ENCODE measurements at places on chromosomes 3 and 15. TPM values are rescaled to one million over a fixed set of nuclear protein-coding genes. Genes with fewer than 3 reads are reported as not detected.

Gene SPTSSB
- polyA plus RNA-seq = not detected

Gene CD96
- 84.7 TPM for polyA plus RNA-seq

Gene RTP1
- polyA plus RNA-seq = not detected

Gene MOBP
- not detected for polyA plus RNA-seq

Gene MEF2A
- 53.9 TPM for polyA plus RNA-seq

Gene AGBL1
- not detected for polyA plus RNA-seq

Gene GREM1
- polyA plus RNA-seq = not detected

Gene PLA2G4D
- not detected for polyA plus RNA-seq

Gene PLA1A
- not detected for polyA plus RNA-seq

Gene PAQR5
- polyA plus RNA-seq = not detected

Gene WNT5A
- not detected for polyA plus RNA-seq

Gene SECISBP2L
- polyA plus RNA-seq = 31.5 TPM

Gene SCAANT1
- polyA plus RNA-seq = not detected

Gene RASGRP1
- polyA plus RNA-seq = 32.6 TPM

Gene NR1I2
- polyA plus RNA-seq = 0.58 TPM

Gene CPLX3
- polyA plus RNA-seq = not detected

Gene BFSP2
- 2.8 TPM for polyA plus RNA-seq

Gene WDR48
- polyA plus RNA-seq = 40.5 TPM

Gene BHLHE40
- polyA plus RNA-seq = 11.1 TPM

Gene EIF3J
- 15.4 TPM for polyA plus RNA-seq

Gene TMC3
- polyA plus RNA-seq = 0.04 TPM

Gene SPATA16
- not detected for polyA plus RNA-seq

Gene SLC2A2
- not detected for polyA plus RNA-seq

Gene MUSTN1
- polyA plus RNA-seq = not detected
